ENCODE measurements at places on chromosomes 12 and 14.

- no peak for DNase-seq
Observed at GRCh38 chr12:7016958-7017571, 1.2 kb downstream of the LPCAT3 start.

GRCh38 chr12:52585066-52585465 lies 11.4 kb upstream of the KRT74 start:
- DNase-seq, result no peak

DNA sequence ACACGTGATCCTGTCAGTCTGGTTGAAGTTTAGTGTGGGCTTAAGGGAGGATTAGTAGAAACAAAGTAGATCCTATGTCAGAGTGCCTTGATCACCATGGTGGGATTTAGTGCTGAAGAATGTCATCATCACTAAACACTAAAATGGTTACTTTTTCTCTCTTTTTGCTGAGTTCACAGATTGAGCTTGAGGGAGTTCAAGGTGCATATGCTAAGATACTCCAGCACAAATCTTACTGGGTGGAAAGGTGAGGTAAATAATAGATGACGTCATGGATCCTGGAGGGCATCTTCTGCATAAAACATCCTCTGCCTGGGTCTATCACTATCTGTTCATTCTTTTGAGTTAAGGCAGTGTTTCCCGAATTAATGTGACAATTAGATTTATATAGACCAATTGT lies 4.9 kb downstream of the GALNT8 start:
- no peak for DNase-seq

GRCh38 chr14:100078997-100079725 lies 13.9 kb downstream of the EVL start:
- DNase-seq, result no peak

DNA sequence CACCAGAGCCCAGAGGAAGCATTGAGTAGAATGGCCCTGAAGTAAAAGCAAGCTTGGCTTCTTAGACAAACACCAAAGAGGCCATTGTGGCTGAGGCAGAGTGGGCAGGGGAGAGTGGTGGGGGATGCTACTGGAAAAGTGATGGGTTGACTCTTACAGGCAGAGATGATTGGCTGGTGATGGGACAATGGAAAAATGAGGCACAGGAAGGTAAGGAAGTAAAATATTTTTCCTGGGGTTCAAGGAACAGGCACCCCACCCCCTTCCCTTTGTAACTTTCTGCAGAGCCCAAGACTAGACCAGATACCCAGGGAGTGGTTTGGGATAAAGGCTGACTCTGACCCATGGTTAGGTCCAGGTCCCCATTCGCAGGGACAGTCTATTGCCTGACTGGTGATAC lies 34.9 kb upstream of the COL2A1 start:
- no peak for DNase-seq

GRCh38 chr14:32706721-32707519 lies 231.8 kb upstream of the NPAS3 start:
- no peak for DNase-seq

DNA sequence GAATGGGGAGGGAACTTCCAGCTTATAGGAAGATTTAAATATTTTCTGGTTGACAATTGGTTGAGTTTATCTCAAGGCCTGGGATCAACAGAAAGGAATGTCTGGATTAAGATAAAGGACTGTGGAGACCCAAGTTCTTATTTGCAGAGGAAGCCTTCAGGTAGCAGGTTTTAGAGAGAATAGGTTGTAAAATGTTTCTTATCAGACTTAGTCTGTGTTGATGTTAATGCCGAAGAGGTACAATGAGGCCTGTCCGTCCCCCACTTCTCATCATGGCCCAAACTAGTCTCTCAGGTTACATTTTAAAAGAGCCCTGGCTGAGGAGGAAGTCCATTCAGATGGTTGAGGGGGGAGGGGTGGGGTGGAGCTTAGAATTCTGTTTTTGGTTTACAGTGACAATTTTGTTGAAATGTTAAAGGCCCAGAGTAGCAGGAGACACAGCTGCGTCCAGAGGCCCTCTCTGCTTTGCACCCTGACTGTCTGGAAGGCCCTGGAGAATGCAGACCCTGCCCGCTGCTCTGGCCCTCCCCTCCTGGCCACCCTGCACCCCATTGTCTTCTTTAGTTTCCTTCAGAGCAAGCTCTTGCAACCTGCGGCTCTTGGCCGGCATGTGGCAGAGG lies 672.5 kb upstream of the TMEM132C start:
- no peak for DNase-seq

GRCh38 chr14:86296173-86296572 lies 766.2 kb downstream of the FLRT2 start:
- peak; percentile 27 for DNase-seq

- DNase-seq, result no peak
Observed at GRCh38 chr12:99553461-99553860, 94.1 kb upstream of the GARIN6 start.

- DNase-seq, result no peak
Observed at GRCh38 chr12:33876618-33877017, 145.7 kb upstream of the ALG10 start.

DNA sequence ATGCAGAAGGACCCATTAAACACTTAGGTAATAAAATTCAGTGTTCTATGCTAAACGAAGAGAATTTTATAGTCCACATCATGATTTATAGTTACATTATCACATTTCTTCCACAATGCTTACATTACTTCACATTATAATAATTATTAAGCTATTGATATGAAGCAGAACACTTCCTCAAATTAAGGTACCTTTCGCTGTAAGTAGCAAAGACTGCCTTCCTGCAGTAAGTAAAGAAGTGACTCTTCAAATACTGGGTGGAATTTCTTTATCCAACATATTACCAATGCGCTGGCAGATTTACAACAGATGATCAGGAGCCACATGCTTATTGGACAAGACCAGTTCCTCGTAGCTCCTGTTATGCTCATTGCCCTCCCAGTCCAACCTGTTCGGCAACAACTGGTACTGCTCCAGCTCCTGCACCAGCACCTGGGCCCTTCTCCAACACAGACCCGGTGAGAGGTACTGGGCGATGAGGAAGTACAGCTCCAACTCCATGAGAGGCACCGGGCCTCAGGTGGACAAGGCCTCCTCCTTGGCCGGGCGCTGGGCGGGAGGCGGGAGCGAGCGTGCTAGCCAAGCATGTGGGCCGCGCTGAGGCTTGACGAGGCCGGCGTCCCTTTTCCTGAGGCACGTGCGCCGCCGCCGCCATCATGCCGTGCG lies 210.7 kb upstream of the ATP2B1 start:
- DNase-seq, result no peak

DNA sequence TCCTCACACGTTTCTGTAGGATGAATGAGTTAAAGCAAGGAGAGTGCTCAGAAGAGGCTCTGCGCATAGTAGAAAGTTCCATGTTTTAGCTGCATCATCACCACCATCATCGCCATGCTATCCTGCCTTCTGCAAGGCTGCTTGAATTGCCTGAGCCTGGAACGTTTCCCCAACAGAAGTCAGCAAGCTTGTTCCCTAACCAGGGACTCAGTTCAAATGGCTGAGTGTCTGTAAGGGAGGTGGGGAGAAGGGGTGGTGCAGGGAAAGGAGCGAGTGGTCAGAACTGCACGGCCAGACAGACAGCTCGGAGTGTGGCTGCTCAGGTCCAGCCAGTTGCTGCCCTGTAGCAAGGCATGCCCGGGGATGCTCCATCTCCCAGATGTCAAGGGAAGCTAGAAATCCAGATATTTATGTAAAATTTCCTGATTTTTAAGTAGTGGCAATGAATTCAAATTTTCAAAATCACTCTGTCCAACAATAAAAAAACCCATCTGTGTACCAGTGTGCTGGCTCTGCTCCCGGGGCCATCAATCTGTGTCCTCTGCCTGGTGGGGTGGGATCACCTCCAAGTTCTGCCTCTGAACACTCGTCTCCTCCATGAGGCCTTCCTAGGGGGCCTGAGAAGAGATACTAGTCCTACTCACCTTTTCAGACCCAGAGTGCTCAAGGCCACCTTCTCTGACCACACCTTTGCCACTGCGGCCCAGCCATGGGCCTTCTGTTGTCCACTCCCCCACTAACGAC lies 162.7 kb downstream of the FOXN3 start:
- DNase-seq, result no peak

DNA sequence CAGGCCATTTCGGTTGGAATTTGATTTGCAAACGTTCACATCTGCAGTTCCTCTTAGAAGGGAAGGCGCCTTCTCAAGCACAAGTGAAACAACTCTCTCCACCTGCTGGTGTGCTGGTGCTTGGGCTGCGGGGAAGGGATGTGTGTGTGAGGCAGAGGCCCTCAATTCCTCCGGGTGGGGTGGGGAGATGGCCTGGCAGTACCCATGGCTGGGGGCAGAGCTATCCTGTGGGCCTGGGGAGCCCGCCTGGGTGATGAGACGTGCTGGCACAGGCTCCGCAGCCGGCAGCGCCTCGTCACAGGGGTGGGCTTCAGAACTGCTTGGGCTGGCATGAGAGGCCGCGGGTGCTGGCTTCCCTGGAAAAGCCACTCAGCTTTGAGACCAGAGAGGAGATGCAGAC lies 28.9 kb upstream of the TDRD9 start:
- DNase-seq, result no peak

GRCh38 chr14:99872786-99873440 lies 79.7 kb downstream of the EML1 start:
- DNase-seq, result no peak

DNA sequence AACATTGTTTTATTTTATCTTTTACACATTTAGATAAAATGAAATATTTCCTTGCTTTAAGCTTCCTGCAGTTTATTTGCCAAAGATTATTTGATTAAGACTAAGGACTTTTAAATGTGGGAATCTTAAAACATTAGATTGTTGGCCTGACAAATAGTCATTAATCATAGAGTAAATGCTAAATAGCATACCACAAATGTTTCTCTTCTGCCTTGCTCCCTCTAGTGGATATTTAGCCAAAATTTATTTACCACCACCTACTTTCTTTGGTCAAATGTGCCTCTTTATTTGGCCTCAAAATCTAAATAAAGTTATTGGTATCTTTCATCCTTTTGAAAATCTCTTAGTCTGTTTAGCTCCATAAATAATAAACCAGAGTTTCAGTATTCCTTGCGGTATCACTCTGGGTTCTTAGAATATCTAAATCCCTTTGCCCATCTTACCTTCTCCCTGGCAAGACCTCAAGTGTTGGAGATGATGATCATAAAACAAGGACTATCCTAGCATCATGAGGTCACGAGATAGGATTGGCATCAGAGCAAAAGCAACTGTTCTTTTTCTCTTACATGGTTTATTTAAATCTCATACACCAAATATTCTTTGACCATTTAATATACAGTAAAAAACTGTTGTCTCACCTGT lies 150.6 kb upstream of the AEBP2 start:
- peak; percentile 43 for DNase-seq

DNA sequence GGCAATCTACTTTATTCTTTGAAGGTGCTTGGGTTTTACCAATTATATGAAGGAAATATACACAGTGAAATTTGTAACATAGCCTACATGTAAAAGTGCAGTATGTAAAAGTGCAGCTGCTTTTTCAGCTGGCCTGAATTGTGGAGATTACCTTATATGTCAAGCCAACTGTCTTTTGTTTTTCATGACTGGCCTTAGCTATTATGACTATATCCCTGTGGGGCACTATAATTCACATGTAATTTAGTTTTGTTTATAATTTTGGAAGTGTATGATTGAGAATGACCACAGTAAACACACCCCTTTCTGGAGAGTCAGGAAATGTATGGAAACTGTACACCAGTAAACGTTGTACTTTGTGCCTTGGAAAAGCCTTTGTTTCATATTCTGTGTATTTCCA lies 435.0 kb upstream of the STXBP6 start:
- no peak for DNase-seq

GRCh38 chr12:130872179-130873096 lies 572 bp downstream of the RAN start:
- no peak for DNase-seq

- DNase-seq, result peak; percentile 1
Observed at GRCh38 chr12:130764073-130764472, 48.0 kb upstream of the RIMBP2 start.

DNA sequence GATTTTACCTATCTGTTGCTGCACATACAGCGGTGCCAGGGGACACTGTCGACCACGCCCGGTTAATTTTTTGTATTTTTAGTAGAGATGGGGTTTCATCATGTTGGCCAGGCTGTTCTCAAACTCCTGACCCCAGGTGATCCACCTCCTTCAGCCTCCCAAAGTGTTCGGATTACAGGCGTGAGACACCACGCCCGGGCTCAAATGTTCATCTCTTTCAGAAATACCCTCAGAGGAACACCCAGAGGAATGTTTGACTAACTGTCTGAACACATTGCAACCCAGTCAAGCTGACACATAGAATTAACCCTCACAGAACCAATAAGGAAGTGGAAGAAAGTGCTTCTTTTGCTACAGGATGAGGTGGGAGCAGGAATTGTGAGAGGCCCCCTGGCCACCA lies 15.0 kb upstream of the ETFBKMT start:
- no peak for DNase-seq

DNA sequence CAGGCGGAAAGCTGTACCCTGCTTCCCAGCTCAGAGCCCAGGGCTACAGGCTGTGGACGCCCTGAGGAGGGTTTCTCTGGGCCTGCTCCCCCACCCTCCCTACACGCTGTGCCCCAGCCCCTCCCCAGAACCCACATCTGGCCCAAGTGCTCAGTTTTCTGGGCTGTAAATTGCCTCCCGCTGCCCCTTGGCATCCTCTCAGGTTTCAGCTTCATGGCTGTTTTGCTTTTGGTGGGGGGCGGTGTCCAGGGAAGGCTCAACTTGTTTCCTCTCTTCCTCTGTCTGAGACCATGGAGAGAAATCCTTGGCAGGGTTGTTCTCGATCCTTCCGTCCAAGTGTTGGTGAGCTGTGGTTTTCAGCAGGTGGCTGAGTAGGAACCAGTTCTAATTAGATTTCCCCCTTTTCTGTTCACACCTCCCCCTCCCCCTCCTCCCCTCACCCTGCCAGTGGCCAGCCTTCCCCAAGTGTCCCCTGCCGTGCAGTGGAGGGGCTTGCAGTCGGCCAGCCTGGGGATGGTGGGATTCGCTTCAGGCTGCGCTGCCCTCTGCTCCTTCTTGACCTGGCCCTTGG lies 61.8 kb downstream of the TSPAN9 start:
- DNase-seq, result no peak

GRCh38 chr14:38469156-38469555 lies 213.3 kb upstream of the CLEC14A start:
- DNase-seq, result no peak

GRCh38 chr12:89907659-89908058 lies 199.0 kb upstream of the ATP2B1 start:
- DNase-seq, result no peak

- no peak for DNase-seq
Observed at GRCh38 chr14:95875831-95876760, 536 bp upstream of the TUNAR start.

GRCh38 chr12:51702587-51702986 lies 111.6 kb downstream of the SCN8A start:
- no peak for DNase-seq

- no peak for DNase-seq
Observed at GRCh38 chr12:26156201-26156871, 31.5 kb upstream of the BHLHE41 start.

DNA sequence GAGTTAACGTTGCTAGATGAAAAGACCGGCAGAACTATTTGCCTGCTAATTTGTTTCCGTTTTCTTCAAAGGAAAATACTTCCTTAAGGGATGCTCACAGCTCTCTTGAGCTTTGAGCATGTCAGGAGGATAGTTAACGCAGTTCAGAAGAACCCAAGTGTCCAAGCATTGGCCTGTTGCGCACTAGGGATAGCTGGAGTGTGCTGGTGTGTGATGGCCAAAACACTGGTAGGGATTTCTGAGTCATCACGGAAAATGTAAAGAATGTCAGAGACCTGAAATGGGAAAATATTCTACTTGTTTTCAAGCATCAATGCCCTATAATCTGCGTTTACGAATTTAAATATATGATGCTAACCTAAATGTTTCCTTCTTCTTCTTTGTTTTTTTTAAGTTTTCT lies 97.8 kb downstream of the VRK1 start:
- DNase-seq, result no peak

All from HFFc6 (cell line).